ENCODE measurements at places on chromosomes 12 and 14.

- DNase-seq: no peak
Observed at GRCh38 chr12:43285159-43285598, 266.8 kb downstream of the ADAMTS20 start.

GRCh38 chr12:125255935-125256633, 190.8 kb downstream of the AACS start:
- no peak for DNase-seq

DNA sequence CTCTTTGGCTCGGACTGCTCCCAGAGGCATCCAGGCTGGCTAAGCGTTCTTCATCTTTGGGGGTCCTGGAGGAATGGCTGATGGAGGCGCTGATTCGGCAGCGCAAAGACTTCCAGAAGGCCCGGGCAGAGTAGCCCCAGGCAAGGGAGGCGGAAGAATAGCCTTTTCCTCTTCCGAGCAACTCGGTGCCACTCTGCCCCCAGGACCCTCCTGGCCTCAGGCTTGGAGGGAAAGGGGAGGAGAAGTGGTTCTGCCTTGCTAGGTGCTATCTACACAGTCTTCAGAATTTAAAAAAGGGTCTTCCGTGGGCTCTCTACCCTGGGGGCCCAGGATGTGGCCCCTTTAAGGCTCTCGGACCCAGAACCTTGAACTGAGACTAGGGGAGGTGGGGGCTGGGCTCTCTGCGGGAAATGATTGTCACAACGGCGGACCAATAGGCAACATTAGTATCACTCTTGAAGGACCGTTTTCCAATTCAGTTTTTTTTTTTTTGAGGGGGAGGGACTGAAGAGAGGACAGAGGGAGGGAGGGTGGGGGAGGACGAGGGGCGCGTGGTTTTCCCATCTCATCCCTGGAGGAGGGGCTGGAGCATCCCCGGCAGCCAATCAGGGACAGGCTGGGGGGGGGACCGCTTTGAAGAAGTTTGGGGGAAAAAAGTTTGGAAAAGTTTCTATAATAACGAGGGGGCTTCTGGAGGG, at the start of gene NFATC4:
Gene NFATC4 (plus strand): TSS at position 671 of the 698 bp plus-strand sequence. CDS start 157 bp downstream, outside the sequence.
- peak; percentile 29 for DNase-seq

DNA sequence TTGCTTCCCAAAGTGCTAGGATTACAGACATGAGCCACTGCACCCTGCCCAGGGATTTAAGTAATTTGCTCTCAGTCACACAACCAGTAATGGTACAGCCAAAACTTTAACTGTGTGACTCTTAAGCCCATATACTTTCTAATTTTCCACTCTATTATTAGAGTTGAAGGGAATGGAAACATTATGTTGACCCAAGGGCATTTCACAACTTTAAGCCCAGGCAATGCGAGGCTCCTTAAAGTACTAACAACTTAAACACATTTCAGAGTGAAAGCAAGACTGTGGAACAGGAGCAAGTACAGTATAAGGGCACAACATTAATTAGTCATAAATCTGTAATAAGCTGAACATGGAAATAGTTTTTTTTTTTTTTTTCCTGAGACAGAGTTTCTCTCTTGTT, 39.8 kb downstream of the BAZ1A start:
- DNase-seq: no peak

- DNase-seq: no peak
Observed at GRCh38 chr14:96351986-96352385, 11.2 kb downstream of the ATG2B start.

- DNase-seq: no peak
Observed at GRCh38 chr12:89674326-89674942, 34.2 kb downstream of the ATP2B1 start.

- DNase-seq: no peak
Observed at GRCh38 chr14:23550812-23551265, 726 bp downstream of the ZFHX2 start.

DNA sequence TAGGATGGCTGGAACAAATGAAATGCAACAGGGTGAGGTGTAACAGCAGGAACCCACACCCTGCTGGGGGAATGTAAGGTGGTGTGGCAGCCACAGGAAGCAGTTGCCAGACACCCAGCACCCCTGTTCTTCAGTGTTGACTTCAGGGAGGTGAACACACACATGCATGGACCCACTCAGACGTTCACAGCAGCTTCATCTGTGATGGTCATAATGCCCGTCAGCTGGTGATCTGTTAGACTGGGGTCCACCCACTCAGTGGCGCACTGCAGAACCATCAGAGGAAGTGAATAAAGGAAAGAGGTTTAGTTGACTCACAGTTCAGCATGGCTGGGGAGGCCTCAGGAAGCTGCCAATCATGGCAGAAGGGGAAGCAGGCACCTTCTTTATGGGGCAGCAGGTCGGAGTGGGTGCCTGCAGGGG, 22.7 kb upstream of the TEX22 start:
- no peak for DNase-seq

GRCh38 chr12:58906917-58907316, 13.4 kb downstream of the LRIG3 start:
- no peak for DNase-seq

DNA sequence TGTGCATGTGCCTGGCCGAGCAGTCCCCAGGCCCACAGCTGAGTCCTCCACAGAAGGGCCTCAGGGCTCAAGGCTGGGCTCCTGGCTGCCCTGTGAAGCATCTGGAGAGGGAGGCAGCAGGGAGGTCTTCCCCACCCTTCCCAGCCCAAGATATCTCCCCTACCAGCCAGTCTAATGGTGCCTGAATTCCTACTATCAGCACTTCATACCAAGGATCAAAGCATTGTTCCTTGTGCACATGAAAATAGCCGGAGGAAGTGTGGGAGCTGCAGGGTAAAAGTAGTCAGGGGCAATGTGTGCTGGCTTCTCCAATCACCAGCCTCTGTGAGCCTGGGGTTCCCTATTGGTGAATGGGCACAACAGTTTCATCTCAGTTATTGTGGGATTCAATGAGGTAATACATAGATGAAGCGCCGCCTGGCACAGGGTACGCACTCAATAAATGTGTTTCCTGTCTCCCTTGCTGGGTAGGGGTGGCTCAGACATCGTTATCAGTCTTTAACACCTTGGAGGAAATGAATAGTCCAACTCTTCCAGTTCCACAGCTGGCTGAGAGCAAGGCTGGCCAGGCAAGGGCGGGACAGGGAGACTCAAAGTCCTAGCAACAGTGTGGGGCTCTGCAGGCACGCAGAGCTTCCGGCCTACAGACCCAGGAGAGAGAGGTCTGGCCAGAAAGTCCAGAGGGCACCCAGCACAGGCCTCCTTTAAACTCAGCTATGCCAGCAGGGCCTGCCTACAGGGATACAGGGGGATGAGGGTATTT, 39.1 kb upstream of the PNMA1 start:
- no peak for DNase-seq

DNA sequence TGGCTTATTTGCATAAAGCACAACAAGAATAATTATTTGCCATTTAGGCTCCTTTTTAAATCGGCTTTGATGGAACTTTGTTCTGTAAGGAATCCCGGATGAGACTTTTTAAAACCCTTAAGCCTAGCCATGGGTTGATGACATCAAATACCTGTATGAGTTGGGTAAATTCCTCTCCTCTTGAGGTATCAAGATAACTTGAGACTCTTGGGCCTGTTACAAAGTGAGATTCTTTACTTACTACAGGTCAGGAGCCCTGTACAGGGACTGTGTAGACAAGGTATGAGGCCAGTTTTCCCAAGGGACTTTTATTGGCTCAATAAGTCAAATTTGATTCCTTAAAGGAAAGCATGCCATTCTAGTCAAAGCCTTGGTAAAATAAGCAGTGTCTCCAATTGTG, 68.8 kb downstream of the HSD17B6 start:
- no peak for DNase-seq
